ENCODE measurements at places on chromosomes 1 and 21.

DNA sequence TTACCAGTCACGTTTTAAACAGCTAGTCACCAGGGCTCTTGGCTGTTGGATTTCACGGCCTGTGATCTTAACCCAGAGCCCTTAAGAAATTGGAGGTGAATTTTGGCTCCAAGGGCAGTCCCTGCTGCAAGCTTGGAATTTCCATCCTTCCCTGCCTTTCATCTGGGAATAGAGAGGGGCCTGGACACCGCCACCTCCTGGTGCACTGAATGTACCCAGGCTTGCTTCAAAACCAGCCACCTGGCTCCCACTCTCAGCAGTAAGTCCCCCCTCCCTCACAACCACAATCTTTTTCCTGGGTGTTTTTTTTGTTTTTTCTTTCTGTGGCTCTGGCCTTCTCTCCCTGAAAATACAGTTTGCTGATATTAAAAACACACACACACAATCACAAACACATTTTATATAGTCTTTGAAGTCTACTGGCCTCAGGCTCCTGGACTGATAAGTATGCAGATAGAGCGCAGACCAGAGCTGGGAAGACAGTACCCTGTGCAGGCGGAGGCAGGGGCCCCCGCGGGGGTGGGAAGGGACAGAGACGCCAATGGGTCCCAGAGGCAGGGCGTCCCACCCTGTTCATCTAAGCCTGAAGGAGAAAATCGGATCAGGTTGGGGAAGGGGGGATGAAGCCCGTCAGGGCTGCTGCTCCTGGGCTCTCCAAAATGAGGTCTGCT is 65.8 kb upstream of the IGSF21 start:
- no peak for DNase-seq

- no peak for DNase-seq
Measured at GRCh38 chr1:41236781-41237180, 5.3 kb downstream of the SCMH1 start.

GRCh38 chr1:26537951-26538352 is 8.4 kb downstream of the RPS6KA1 start:
- DNase-seq: peak; percentile 70

DNA sequence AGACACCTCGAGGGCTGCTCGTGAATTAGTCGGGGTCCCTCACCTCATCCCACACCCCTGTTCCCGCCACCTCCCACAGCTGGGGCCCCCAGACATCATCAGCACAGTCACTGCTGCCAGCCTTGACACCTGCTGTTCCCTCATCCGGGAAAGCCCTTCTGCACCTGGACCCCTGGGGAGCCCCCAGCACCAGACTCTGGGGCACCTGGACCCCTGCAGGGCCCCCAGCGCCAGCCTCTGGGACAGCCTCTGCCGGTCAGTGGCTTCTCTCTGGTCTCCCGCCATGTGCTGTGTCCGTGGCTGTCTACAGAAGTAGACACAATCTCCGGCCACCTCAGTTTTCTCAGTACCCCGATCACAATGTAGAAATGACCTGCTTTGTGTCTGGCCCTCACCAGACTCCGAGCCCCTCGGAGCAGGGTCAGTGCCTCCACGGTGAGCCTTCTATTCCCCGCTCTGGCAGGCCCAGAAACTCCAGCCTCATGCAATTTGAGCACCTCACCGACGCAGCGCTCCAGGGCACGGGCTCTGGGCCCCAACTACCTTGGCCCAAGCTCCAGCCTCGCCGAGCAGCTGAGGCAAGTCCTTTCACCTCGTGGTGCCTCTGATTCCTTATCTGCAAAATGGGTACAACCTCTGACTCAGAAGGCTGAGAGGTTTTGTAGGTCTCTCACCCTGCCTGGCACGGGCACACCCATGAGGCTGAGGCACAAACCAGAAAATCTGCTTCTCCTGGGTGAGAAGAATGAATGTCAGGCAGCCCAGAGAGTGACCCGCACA is 84.7 kb downstream of the RIPK4 start:
- DNase-seq: no peak

DNA sequence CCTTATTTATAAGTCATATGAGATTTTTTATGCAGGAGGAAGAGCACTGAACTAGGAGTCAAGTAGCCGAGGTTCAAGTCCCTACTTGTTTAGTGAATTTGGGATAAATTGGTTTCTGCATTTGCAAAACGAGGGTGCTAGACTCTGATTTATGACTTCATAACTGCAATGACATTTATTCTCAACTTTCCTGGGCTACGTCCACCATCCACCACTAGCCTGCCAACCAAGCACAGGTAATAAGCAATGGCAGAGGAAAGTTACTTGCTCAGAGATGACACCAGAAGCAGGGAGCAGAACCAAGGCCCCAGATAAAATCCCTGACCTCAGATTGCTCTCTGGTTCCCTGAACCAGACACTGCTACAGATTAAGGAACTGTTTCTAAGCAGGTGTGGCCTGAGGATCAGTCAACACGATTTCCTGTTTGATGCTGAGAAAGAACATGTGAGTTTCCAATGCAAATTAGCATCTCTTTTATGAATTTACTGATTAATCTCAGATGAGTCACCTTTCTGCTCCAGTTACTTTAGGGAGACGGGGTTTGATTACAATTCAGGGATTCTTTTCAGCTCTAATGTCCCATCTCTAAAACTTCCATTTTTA is 52.7 kb downstream of the PLPP3 start:
- DNase-seq: peak; percentile 39

DNA sequence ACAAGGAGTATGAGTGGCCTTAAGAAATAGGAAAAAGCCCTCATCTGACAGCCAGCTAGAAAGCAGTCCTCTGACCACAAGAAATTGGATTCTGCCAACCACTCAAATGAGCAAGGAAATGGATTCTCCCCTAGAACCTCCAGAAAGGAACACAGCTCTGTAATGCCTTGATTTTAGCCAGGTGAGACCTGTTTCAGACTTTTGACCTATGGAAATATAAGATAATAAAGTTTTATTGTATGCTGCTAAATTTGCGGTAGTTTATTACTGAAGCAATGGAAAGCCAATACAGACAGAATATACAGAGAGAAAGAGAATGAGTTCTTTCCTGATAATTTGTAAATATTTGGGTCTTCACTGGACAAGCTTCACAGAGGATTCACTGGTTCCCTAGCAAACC is 28.8 kb upstream of the SELE start:
- no peak for DNase-seq

DNA sequence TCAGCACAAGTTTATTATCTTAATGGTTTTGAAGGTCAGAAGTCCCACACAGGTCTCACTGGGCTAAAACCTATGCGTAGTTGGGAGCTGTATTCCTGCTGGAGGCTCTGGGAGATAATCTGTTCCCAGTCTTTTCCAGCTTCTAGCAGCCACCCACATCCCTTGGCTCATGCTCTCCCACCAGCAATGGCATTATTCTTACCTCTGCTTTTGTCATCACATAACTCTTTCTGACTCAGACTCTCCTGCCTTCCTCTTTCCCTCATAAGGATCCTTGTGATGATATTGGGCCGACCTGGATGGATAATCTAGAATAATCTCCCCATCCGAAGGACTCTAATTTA is 122.2 kb upstream of the PRDX6 start:
- no peak for DNase-seq

DNA sequence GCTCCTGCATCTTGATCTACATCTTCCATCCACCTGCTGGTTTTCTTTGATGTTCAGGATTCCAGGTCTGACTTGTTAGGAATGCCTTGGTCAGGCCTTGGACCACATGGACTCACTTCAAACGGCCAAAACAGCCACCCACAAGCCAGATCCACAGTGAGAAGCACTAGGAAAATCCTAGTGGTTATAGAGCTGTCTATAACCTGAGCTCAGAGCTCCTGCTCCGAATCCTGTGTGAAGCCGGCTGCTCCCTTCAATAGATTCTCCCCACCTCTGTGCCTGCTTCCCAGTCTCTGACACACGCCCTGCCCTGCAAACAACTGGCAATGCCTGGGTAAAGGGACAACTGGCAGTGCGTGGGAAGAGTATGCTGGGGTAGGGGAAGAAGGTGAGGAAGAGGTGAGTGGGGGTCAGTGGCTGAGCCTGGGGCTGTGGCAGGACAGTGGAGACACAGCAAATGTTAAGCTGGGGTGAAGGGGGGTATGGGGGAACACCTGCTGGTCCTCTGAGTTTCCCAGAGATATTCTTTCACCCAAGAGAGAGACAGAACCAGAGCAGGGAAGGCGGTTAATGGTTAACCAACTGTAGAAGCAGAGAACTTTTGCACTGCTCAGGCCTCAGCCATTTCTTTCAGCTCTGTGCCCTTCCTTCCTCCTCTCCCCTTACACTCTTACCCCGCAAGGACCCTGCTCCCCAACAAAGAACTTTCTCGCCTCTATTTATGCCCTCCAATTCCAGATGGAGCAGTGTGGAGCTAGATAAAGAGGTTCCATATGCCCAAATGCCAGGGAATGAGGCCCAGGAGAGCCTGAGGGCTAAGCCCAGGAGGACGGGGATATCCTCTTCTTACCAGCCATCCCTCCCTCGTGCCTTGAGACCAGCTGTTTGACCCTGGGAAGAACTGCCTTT is 4.5 kb downstream of the PLXNA2 start:
- no peak for DNase-seq

GRCh38 chr1:167136191-167136614 is 42.3 kb downstream of the STYXL2 start:
- DNase-seq: no peak

- DNase-seq: no peak
Measured at GRCh38 chr1:62433861-62434617, 2.8 kb upstream of the USP1 start.

GRCh38 chr1:1432951-1433803 is 2.3 kb upstream of the VWA1 start:
- DNase-seq: peak; percentile 47

- no peak for DNase-seq
Measured at GRCh38 chr1:84748364-84748763, 58.1 kb upstream of the SSX2IP start.

GRCh38 chr1:64942675-64943074 is 23.7 kb downstream of the JAK1 start:
- DNase-seq: no peak

- DNase-seq: no peak
Measured at GRCh38 chr1:98969798-98970490, 34.7 kb downstream of the PLPPR5 start.

DNA sequence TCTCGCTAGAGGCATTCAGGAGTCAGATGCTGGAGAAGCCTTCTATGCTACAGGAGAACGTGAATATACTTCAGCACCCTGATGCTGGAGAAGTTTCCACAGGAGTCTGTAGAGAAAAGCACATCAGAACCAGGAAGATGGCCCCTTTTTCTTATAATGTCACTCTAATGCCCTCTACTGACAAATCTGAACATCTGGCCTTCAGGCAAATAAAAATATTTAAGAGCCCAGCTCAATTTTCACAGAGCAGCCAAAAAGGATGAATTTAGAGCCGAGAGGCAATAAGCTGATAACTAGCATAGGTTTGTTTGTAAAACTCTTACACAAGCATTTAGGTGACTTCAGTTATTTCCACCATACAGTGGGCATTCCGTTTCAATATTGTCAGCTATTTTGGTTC is 3.8 kb upstream of the RRP15 start:
- DNase-seq: no peak

- no peak for DNase-seq
Measured at GRCh38 chr1:118564961-118565703, 380.1 kb upstream of the SPAG17 start.

GRCh38 chr1:222618001-222618879 is at the start of gene MIA3:
Gene MIA3 (plus strand): TSS chr1:222618097. CDS start chr1:222618111, 14 bp downstream.
- peak; percentile 97 for DNase-seq

- no peak for DNase-seq
Measured at GRCh38 chr1:99217599-99217998, 46.7 kb upstream of the PLPPR4 start.

GRCh38 chr1:230308039-230308438 is 118.1 kb downstream of the PGBD5 start:
- DNase-seq: no peak
